ENCODE measurements at places on chromosomes 13 and 19. TPM values are rescaled to one million over a fixed set of nuclear protein-coding genes. Genes with fewer than 3 reads are reported as not detected.

MRPS31 gene
- 6.8 TPM for polyA plus RNA-seq

PRODH2 gene
- polyA plus RNA-seq: not detected

RFPL4A gene
- polyA plus RNA-seq: not detected

WDR62 gene
- polyA plus RNA-seq: 39.9 TPM

COL5A3 gene
- 1.2 TPM for polyA plus RNA-seq

CACNG6 gene
- polyA plus RNA-seq: 2.9 TPM

DNA sequence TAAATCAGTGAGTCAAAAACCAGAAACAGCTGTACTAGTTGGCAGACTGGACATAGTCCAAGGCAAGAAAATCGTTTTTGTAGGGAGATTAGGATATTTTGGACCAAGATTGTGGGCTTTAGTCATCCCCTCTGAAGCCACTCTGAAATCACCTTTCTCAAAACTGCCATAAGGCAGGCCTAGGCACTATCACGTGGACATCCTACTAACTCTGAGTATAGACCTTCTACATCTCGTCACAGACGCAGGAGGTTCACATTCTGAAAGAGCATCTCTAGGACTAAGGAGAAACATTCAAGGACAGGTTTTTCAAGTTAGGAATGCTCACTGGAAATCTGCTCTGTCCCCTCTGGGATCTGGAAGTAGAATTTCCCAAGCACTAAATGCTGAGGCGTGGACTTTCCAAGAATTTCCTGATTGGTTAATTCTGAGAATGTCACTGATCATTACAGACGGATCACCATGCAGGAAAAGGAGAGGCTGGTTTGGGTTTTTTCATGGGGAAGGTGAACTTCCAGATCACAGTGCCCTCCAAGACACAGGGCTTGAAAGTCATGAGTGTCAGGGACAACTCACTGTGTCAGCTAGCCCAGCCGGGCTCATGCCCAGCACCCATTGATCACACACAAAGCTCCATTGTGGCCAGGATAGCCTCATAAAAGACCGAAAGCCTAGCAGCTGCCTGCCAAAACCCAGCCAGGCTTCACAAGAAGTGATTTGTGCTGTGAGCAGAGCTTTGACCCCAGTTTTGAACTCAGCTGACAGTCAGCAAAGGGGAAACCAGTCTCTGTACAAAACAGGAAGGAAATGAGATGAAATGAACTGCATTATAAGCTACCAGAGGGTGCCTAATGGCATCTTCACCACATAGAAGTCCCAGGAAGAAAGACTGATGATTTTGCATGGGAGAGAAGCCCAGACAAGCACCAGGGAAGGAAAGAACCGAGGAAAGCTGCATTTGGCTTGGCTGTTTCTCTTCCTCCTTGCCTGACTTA lies 2.7 kb upstream of the RUBCNL start:
- no peak overlapping the region for H3K27ac ChIP-seq
- peaks cover 18% of the 10 kb centered on the region for H3K4me1 ChIP-seq
- no peaks in the 10 kb centered on the region for H3K36me3 ChIP-seq
- H3K27me3 ChIP-seq: peaks cover 20% of the 10 kb centered on the region
- no peak for DNase-seq
- no peak overlapping the region for H3K4me3 ChIP-seq

- H3K27me3 ChIP-seq: no peaks in the 10 kb centered on the region
- DNase-seq: peak; percentile 60
- peaks cover 23% of the 10 kb centered on the region for H3K36me3 ChIP-seq
- H3K4me1 ChIP-seq: peaks cover 23% of the 10 kb centered on the region
- peak overlapping the region; percentile 50 for H3K27ac ChIP-seq
Measured at GRCh38 chr19:39430675-39431593, 4.8 kb downstream of the RPS16 start.

DNA sequence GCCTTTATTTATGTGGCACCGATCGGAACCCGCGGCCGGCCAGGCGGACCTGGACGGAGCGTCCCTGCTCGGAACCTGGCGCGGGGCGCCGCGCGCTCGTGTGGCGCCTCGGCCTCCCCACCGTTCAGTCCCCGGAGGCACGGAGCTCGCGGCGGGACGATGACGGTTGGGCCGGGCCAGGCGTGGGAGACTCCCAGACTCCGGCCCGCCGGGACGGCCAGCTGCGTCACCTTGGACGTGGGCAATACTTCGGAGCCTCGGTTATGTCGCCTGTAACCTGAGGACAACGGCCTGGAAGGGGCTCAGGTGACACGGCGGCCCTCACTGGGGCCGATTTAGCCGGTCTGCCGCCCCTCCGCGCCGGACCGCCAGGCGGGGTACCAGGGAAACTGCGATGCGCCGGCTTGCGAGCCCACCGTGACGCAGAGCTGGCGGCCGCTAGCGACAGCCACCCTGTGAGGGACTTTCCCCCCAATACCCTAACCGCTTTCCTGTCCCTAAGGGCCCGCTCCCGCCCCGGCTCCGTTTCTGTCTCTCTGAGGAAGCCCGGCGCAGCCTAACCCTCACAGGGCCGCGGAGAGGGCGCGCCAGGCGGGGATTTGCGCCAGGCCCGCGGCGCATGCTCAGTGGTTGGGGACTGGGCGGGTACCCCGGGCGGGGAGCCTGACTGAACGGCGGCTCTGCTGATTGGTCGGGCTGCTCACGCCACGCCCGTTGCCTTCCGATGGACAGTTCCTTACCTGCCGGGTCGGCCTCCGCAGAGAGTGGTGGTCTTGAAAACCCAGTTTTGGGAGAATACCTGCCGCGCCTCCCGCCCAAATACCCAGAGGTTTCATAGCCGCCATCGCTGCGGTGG lies 109.5 kb upstream of the DOCK9 start:
- peak; percentile 80 for DNase-seq
- H3K4me1 ChIP-seq: peaks cover 6% of the 10 kb centered on the region
- H3K27ac ChIP-seq: no peak overlapping the region
- no peaks in the 10 kb centered on the region for H3K36me3 ChIP-seq
- peak overlapping the region; percentile 78 for H3K4me3 ChIP-seq

GRCh38 chr13:112168761-112169160 lies 101.8 kb downstream of the SOX1 start:
- no peaks in the 10 kb centered on the region for H3K36me3 ChIP-seq
- no peak for DNase-seq

DNA sequence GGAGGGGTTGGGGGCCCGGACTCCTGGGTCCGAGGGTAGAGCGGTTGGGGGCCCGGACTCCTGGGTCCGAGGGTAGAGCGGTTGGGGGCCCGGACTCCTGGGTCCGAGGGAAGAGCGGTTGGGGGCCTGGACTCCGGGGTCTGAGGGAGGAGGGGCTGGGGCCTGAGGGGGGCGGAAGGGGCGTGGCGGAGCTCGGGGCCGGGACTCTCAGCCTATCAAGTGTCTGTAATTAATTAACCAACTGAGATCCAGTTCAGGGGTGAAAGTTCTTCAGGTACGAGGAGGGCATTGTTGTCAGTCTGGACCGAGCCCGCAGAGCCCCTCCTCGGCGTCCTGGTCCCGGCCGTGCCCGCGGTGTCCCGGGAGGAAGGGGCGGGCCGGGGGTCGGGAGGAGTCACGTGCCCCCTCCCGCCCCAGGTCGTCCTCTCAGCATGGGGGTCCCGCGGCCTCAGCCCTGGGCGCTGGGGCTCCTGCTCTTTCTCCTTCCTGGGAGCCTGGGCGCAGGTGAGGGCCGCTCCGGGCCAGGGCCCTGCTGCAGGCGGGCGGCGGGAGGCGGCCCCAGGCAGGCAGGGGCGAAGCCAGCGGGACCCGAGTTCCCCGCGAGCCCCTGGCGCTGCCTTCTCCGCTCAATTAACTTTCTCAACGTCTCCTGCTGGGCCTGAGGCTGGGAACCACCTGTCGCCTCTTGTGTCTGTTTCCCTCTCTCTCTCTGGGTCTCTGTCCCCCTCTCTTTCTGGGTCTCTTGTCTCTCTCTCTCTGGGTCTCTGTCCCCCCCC lies 697 bp downstream of the FCGRT start:
- peak overlapping the region; percentile 67 for H3K4me3 ChIP-seq
- no peaks in the 10 kb centered on the region for H3K36me3 ChIP-seq
- no peak for DNase-seq
- peak overlapping the region; percentile 55 for H3K27ac ChIP-seq

- no peak overlapping the region for H3K27ac ChIP-seq
- H3K4me3 ChIP-seq: peak overlapping the region; percentile 90
- no peaks in the 10 kb centered on the region for H3K36me3 ChIP-seq
- 0 out of 2 replicates have a peak, but pooled peaks cover 2% of the 10 kb centered on the region for H3K4me1 ChIP-seq
Measured at GRCh38 chr19:52786078-52786463, 520 bp downstream of the ZNF600 start.

- DNase-seq: peak; percentile 85
- H3K4me3 ChIP-seq: peak within 1 kb of the TSS; percentile 90
Measured at GRCh38 chr19:33521480-33522370, at the start of gene PEPD. PEPD (minus strand) TSS chr19:33521791; CDS start chr19:33521760, 31 bp downstream.

DNA sequence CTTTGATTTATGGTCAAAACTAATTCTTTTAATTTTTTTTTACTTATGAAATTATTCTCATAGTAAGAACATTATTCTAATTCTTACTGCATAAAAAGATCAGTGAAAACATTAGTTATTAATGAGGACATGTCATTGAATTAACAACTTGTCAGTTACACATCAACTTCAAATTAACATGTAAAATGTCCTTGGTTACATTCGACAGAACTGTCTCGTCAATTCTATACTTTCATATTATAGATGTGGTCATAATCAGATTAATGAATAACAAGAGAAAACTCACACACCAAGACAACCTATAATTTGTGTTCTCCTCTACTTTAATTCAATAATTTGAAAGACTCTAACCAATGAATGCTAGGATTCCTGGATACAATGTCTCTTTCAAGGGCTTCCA lies 66.7 kb downstream of the KATNAL1 start:
- H3K27ac ChIP-seq: no peak overlapping the region
- H3K27me3 ChIP-seq: peaks cover 1% of the 10 kb centered on the region
- no peaks in the 10 kb centered on the region for H3K4me1 ChIP-seq
- DNase-seq: no peak

DNA sequence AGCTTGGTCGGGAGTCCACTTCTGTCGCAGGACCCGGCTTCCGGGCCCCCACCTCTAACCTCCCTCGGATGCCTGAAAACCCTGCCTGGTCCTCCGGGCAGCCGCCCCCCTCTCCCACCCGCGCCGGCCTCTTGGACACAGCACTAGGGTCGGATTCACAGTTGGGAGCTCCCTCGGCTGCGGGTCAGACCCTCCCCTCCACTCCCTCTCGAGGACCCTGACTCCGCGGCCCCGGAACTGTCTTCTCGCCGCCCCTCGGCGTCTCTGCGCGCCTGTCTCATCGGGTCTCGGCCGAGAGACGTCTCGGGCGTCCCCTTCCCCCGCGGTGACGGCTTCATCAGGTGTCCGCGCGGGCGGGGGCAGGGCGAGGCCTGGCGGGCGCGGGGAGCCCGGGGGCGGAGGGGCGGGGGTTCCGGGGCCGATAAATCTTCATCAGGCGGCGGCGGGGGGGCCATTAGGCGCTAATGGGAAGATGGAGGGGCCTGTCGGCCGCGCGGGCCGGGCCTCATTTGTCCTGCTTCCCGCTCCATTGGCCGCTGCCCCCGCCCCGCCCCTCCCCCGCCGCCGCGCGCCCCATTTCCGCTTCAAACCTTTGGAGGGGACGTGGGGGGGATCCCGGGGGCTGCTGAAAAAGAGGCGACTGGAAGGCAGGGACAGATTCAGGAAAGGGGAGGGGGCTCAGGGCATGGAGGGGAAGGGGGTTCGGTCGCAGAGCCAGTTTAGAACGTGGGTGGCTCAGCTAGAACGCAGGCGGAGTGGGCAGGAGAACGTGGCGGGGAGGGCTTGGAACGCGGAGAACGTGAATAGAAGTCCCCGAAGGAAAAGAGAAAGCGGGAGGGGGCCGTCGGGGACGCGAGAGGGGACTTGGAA lies 11.8 kb upstream of the ERFL start:
- no peak for DNase-seq
- peak overlapping the region; percentile 88 for H3K4me3 ChIP-seq
- H3K36me3 ChIP-seq: no peaks in the 10 kb centered on the region
- H3K27ac ChIP-seq: no peak overlapping the region

GRCh38 chr13:102280366-102280765 lies 121.5 kb downstream of the FGF14 start:
- no peaks in the 10 kb centered on the region for H3K4me1 ChIP-seq
- H3K36me3 ChIP-seq: no peaks in the 10 kb centered on the region
- DNase-seq: no peak
- H3K27me3 ChIP-seq: no peaks in the 10 kb centered on the region
- H3K27ac ChIP-seq: no peak overlapping the region

DNA sequence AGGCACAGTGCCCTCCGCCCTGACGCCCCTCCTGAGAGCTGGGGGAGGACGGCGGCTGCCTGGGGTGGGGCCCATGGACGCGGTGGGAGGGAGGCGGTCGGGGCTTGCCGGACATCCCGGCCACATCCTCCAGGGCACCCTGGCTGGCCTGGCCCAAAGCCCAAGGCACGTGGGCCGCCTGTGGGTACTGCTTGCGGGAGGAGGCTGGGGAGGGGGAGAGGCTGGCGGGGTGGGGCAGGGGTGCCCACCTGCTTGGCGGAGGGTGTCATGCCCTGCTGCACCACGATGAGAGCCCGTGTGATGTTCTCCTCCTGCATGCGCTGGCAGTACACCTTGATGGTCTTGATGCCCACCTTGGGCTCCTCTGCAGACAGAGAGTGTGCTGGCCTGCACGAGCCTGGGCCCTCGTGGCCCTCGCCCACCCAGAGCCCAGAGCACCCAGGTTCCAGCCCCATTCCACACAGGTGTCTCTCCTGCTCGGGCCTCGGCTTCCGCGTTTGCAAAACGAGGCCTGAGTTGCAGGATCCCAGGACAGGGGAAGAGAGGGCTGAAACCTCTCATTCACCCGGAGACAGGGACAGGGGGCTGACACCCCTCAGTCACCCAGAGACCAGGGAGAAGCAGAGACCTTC lies 3.5 kb downstream of the POLR2E start:
- no peaks in the 10 kb centered on the region for H3K27me3 ChIP-seq
- H3K4me1 ChIP-seq: peaks cover 8% of the 10 kb centered on the region
- peaks cover 44% of the 10 kb centered on the region for H3K36me3 ChIP-seq
- H3K4me3 ChIP-seq: no peak overlapping the region

- DNase-seq: no peak
- H3K4me1 ChIP-seq: peaks cover 5% of the 10 kb centered on the region
Measured at GRCh38 chr19:55446060-55446459, 3.0 kb upstream of the SHISA7 start.
